ENCODE measurements at places on chromosomes 6 and 20.

DNA sequence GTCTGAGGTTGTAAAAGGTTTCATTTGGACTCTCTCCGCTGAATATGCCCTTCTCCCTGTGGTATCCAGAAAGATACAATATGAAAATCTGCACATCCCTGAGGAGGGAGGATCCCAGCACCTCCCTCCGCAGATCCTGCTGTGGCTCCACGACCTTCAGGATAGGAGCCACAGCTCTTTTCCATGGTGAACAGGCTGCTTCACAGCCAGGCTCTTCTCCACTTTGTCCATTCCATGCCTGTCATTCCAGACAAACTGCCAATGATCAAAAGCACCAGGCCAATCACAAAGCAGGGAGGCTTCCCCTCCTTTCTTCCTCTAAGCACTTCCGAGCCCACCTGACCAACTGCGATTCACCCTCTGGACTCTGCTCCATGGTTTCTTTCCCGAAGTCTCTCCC lies 339.8 kb downstream of the ESR1 start:
- H3K27ac ChIP-seq, result no peak overlapping the region
- H3K4me3 ChIP-seq, result no peak overlapping the region
- H3K4me1 ChIP-seq, result peaks cover 9% of the 10 kb centered on the region
- peaks cover 37% of the 10 kb centered on the region for H3K36me3 ChIP-seq

- H3K27me3 ChIP-seq, result no peaks in the 10 kb centered on the region
- no peak overlapping the region for H3K27ac ChIP-seq
- no peaks in the 10 kb centered on the region for H3K4me1 ChIP-seq
- H3K36me3 ChIP-seq, result no peaks in the 10 kb centered on the region
- no peak for DNase-seq
- H3K4me3 ChIP-seq, result no peak overlapping the region
These were observed 311.1 kb upstream of the SULF2 start for GRCh38 chr20:48096212-48096875.

DNA sequence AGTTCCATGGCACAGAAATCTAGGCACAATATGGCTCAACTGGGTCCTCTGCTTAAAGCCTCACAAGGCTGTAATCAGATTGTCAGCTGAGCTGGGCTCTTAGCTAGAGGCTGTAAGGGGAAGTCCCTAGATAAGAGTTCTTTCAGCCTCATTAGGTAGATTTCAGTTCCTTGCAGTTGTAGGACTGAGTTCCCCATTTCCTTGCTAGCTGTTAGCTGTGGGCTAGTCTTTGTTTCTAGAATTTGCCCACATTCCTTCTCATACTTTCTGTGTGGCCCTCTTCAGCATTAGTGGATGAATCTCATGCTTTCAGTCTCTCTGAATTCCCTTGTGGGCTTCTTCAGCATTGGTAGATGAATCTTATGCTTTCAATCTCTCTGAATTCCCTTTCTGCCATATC lies 71.0 kb upstream of the MRAP2 start:
- H3K27ac ChIP-seq, result no peak overlapping the region
- DNase-seq, result no peak
- H3K4me3 ChIP-seq, result no peak overlapping the region
- H3K4me1 ChIP-seq, result no peaks in the 10 kb centered on the region

DNA sequence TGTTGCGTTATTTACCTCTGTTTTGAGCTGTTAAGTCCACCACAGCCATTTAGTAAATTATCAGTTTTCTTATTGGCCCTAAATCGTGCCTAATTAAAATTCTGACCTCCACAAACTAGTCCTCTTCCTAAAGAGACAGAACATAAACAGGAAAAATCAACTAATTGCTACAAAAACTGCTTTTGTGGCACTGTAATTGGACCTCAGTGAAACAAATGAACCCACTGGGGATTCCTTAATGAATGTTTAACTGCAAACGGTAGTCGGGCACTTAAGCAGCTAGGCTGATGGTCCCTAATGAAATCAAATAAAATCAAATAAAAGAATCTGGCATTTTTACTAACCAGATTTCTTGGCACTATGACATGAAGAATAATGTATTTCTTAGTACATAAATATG lies 513.4 kb upstream of the SLC35B3 start:
- no peak overlapping the region for H3K27ac ChIP-seq
- no peaks in the 10 kb centered on the region for H3K4me1 ChIP-seq
- DNase-seq, result no peak
- no peak overlapping the region for H3K4me3 ChIP-seq
- H3K27me3 ChIP-seq, result no peaks in the 10 kb centered on the region

Data from IMR-90 (cell line).